ENCODE measurements at places on chromosomes 5 and 9.

GRCh38 chr5:116032094-116032517, at the start of gene ARL14EPL:
ARL14EPL (plus strand) TSS chr5:116032472; CDS start chr5:116051466, 18,994 bp downstream.
- no peak for DNase-seq

- DNase-seq: no peak
Measured at GRCh38 chr9:123631862-123632261, 275.9 kb downstream of the CRB2 start.

GRCh38 chr5:117829646-117830045, 1158.7 kb downstream of the DTWD2 start:
- no peak for DNase-seq

DNA sequence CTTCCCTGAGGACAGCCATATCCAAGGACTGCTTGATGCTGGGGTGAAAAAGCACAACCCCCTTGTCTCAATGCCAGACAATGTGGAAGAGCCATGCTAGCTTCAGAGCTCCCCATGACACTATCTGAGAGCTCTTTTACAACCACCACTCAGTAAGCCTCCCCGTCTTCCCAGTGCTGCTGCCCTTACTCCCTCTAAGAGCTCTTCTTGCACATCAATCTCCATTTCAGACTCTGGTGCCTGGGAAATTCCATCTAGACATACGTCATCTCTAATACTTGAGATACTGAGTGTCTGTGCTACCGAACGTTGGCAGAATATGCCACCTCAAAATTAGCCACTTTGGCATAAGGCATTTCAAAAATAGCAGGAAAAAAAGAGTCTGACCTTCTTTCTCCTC, 94.5 kb downstream of the EDIL3 start:
- no peak for DNase-seq

GRCh38 chr5:152151940-152152339, 227.3 kb upstream of the GLRA1 start:
- no peak for DNase-seq

- DNase-seq: no peak
Measured at GRCh38 chr5:56941981-56942380, 9.9 kb downstream of the MIER3 start.

DNA sequence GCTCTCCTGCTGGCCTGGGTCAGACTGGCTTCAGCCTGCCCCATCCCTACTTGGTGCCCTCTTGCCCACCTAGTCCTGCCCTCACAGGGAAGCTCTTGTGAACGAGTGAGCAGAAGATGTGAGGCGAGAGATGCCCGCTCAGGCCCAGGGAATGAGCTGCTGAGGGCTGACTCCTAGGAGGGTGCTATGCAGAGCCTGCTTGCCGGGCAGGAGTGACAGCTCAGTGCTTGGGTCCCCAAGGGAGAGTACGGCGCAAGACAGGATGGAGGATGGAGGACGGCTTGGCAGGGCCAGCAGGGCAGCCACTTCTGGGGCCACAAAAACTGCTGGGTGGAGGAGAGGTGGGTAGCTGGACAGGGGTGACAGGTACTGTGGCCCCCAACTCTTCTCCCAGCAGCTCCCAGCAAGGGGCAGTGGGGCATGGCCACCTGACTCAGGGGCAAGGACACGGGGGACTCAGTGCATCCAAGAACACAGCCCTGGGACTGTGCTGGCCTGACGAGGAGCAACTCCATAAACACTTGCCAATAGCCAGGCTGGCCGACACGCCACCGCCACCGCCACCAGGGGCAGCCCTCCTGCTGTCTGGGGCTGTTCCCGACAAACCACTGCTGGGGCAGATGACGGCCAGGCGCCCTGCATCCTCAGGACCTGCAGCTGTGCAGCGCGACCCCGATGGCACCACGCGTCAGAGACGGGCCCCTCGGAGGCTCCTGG, 55.6 kb upstream of the UBAC1 start:
- DNase-seq: no peak

DNA sequence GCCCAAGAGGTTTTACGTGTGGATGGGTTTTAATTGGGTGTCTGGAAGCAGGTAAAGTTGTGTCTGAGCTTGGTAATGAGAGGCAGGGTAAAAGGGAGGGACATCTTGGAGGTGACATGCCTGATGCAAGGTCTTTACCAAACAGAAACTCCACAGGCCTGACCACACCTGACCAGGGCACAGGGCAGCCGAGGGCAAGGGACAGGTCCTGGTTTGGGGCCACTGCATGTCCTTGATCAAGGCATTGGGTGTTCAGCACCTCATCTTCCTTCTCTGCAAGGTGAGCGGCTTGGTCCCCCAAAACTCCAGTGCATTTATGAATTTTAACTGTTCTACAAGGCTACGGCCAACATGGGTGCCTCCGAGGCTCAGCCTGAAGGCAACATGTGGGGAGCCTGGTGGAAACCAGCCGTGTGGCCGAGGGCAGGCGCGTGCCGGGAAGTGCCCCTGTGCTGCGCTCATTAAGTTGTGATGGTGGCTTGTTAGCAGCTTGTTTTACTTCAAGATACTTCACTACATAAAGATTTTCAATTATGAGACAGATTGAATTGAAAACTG, 30.7 kb upstream of the LPCAT1 start:
- DNase-seq: no peak

- DNase-seq: no peak
Measured at GRCh38 chr5:163551156-163551555, 45.7 kb downstream of the MAT2B start.

GRCh38 chr5:60339691-60340201, 360.2 kb downstream of the DEPDC1B start:
- no peak for DNase-seq

- DNase-seq: peak; percentile 14
Measured at GRCh38 chr5:36152324-36153297, 700 bp downstream of the SKP2 start.

GRCh38 chr5:43078956-43079355, 38.8 kb upstream of the ANXA2R start:
- DNase-seq: no peak

GRCh38 chr5:180718810-180719453, 20.9 kb downstream of the OR2Y1 start:
- peak; percentile 43 for DNase-seq

- no peak for DNase-seq
Measured at GRCh38 chr5:65390208-65390607, 91.5 kb downstream of the ADAMTS6 start.

DNA sequence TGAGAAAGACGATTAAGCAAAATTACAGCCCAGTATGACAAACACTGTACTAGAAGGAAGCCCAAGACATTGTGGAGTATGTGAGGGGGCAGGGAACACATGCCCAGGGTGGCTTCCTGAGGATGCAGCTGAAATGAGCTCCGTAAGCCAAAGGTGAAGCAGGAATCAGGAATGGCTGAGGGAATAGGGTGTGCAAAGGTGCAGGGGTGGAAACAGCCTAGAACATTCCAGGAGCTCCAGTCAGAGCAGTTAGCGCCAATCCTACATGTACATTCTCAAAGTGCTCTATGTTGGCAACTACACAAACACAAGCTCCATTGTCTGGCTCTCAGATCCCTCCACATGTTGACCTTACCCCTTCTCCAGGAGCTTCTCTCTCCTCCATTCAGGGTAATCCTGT, 257.9 kb downstream of the MAN2A1 start:
- no peak for DNase-seq

DNA sequence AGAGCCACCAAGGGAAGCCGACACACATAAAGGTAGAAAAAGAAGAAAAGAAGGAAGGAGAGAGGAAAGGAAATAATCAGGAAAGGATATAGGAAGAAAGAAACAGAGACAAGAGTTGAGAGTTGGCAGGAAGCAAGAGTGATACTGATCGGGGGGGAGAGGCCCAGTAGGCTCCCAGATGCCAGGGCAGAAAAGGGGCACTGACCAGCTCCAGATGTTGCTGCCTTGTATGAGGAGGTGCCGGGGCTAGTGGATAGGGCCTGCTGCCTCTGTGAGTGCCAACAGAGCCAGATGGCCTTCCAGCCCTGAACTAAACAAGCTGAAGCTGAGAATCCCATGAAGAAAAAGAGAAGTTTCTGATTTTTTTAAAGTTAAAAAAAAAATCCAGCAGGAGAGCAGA, 82.0 kb upstream of the TRIM32 start:
- no peak for DNase-seq

DNA sequence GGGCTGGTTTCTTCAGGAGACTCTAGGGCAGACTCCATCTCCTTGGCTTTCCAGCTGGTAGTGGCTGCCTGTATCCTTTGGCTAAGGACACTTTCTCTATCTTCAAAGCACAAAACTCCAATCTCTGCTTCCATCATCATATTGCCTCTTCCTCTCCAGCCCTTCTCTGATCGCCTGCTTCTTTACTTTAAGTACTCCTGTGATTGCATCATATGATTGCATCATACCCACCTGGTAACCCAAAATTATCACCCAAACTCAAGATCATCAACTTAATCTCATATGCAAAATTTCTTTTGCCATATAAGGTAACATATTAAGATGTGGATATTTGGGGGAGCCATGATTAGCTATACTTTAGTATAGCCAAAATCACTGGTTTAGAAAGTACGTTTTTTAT, 1092.6 kb upstream of the CDH6 start:
- DNase-seq: no peak

GRCh38 chr9:4514252-4515128, 24.2 kb downstream of the SLC1A1 start:
- DNase-seq: no peak

- DNase-seq: no peak
Measured at GRCh38 chr9:130305381-130305780, 39.8 kb downstream of the HMCN2 start.

GRCh38 chr9:124574534-124575375, 67.6 kb upstream of the NR5A1 start:
- no peak for DNase-seq

- DNase-seq: no peak
Measured at GRCh38 chr9:36082931-36083330, 46.2 kb downstream of the RECK start.
